Cardiac fibroblast (primary cell): ENCODE measurements at places on chromosomes 12 and 14.
A peak's percentile ranks its signal among the peaks of the same experiment; 100 is the strongest.

DNA sequence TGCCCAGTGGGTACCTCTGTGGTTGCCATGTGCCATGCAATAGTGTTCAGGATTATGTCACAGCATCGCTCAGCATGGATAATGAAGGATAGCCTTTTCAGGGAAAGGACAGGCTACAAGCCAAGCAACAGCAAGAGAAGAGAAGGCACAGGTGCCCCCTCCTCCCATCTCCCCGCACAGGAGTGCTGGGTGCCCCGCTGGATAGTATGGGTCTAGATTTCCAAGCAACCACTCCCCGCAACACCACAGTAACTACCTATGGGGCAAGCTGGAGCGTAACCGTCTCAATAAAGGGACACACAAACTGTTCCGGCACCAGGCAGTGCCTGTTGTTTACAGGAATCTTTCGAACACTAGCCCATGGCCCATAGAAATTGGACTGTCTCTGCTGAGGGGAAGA is 222.2 kb downstream of the ITPR2 start:
- DNase-seq: no peak

GRCh38 chr12:56995201-56995929 is 11.0 kb downstream of the ZBTB39 start:
- no peak for DNase-seq

DNA sequence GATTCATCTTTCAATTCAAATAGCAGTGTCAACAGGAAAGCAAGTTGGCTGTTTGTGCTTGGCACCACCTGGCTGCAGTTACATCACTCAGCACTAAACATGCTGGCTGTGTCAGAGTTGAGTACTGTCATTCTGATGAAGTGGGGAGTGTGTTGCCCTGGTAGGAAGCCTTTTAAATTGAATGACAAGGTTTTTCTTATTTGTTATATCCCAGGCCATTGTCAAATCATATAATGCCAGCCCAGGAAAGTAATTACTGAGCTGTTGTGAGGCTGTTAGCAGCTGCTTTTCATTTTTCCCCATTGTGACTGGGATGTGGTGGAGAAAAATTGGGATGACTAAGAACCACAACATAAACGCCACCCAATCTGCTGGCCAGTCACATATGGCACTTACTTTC is 106.5 kb upstream of the PRKD1 start:
- DNase-seq: no peak

- DNase-seq: no peak
Observed at GRCh38 chr14:96056509-96057422, 17.6 kb downstream of the C14orf132 start.

DNA sequence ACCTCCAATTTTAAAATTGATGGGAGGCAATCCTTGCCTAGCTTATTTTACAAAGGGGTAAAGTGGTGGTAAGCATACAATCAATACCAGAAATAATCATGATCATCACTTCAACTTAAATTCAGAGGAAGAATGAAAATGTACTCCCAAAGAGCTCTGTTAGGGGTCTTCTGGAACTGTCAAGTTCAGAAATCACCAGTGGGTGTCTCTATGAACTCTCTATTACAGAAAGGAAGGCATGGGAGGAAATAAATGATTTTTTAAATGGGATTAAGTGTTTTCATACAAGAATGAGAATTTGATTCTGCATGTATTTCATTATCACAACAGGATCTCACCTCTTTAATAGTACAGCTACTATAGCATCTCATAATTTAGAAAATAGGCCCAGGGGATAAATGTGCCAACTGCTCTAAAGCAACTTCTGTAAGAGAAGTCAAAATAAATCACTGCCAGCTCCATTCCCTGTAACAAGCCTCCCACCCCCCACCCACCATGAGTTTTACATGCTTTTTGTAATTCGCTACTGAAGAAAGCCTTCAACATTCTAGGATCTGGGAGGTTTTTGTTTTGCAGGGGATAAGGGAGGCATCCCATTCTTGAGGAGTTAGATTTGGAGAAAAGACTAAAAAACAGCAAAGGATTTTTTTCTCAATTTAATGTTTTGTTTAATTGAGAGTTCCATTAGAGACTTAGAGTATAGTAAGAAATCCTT is 9.7 kb downstream of the DCP1B start:
- no peak for DNase-seq

DNA sequence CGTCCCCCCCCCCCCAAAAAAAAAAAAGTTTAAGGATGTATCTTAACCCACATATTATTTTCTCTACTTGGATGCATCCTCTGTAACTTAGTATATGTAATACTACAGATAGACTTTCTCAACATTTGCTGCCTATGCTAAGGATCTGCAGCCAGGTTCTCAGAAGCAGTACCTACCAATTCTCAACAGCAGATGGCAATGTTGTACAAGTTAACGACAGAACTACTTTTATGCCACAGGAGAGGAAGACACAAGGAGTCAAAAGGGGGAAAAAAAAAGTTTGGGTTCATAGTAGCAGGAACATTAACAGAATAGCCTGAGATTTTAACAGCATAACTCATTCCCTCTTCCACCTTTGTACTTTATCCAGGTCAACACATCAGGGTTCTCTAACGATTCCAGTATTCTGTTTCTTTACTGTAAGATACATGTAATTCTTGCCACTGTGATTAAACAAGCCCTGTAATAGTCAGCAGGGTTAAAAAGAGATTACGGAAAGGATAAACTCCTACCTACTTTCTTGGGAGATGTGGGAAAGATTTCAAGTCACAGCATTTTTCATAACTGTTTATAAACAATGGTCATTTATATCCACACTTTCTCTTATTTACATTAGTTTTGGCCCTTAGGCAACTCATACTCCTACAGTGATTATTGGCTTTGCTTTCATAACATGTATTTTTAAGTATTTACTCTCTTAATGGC is 5.7 kb upstream of the NEK9 start:
- peak; percentile 89 for DNase-seq

GRCh38 chr12:78880078-78880477 is 15.5 kb downstream of the SYT1 start:
- DNase-seq: peak; percentile 59

DNA sequence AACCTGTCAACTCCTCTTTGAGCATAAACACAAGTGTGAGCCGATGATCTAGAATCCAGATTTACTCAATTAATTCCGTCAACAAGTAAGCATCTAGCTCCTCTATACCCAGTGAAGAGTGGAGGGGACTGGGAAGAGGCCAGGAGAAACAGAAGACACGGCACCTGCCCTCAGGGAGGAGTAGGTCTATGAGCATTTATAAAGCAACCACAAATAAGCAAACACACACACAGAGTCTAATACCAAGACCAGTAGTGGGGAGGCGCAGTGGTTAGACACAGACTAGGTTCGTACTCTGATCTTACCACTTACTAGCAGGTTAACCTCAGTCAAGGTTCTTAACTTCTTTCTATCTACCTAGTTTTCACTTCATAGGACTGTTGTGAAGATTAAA is 5.9 kb upstream of the FOXN3 start:
- DNase-seq: no peak

DNA sequence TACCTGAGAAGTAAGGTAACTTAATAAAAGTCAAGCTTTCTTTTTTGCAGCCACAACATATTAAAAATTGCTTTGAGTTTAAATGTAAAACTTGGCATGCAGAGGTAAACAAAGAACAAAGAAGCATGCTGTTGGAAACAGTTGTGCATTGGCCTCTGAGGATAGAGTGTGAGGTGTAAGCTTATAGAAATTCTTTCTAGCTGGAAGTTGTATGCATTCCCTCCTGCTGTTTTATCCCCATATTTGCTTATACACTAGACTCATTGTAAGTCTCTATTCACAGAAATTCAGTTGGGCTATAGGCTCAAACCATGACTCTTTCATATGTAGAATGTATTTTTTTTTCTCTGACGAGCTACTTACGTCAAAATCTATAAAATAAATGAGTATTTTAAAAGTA is 316.3 kb downstream of the SLC6A15 start:
- no peak for DNase-seq
